C1 segment of cervical spinal cord (tissue), 14 donors: ENCODE measurements at places on chromosomes 3 and 15.

DNA sequence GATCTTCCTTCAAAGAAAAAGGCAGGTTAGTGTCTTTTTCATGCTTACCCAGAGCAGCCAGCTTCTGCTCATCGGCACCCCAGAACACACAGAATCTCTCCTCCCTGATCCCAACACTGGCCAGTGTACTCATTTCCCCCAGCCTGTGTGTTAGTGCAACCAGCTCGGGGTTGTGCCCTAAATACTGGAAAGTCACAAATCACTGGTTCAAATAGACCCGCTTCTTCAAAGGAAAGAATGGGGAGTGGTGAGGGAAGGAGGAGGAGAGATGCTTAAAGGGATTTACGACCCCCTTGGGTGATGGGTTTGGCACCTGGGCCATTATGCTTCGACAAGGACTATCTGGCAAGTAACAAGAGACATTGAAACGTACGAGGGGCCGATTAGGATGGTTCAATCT is 114.0 kb downstream of the FOXB1 start:
- no peak for DNase-seq

DNA sequence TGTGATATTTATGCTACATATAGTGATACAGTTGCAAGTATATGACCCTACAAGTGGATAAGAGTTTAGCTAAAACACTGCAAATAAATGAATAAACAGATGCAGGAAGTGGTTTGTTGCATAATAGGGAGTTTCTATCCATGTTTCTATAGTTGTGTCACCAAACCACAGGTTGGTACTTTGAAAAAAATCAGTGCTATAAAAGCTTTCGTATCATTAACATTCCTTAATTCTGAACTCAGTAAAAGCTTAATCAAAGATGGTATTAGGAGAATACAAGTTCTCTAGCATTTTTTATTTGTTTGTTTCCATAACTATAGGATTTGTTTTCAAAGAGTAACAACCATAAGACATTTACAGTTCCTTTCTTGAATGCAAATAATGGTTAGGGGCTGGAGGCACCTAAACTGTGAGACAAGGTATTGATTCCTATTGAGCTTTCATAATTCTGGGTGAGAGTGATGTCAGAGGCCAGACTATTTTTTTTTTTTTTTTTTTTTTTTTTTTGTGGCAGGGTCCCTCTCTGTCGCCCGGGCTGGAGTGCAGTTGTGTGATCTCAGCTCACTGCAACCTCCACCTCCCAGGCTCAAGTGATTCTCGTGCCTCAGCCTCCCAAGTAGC is 29.6 kb downstream of the CPOX start:
- no peak for DNase-seq

GRCh38 chr3:56754741-56755417 is 46.9 kb downstream of the ARHGEF3 start:
- no peak for DNase-seq

DNA sequence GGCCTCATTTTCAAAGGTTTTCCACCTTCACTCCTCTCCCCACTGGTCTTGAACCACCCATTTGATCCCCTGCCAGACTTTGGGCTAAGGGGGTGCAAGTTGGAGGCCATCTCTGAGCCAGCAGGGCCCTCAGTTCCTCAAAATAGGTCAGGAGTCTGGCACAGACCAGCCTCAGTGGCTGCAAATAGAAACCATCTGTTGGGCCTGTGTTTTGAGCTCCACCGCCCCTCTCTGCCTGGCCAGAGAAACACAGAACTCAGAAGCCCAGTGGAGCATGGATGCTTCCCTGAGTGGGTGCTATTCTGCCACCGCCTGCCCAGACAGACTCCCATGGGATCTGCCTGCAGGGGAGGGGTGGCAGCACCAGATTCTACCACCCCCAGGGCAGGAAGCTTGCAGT is 56.3 kb downstream of the CORO2B start:
- peak; percentile 99 for DNase-seq

- no peak for DNase-seq
These were observed 5.2 kb upstream of the TOPAZ1 start for GRCh38 chr3:44236485-44236908.

GRCh38 chr15:98380721-98381120 is 267.6 kb upstream of the IGF1R start:
- no peak for DNase-seq
